Stimulated activated CD8-positive, alpha-beta memory T cell treated with anti-CD3 and anti-CD28 coated beads, Interleukin-4, amount 100 ng/mL, for 1 hour (primary cell): ENCODE measurements at places on chromosomes 4 and X.

- DNase-seq, result no peak
Measured at GRCh38 chr4:127138586-127138985, 494.2 kb upstream of the INTU start.

DNA sequence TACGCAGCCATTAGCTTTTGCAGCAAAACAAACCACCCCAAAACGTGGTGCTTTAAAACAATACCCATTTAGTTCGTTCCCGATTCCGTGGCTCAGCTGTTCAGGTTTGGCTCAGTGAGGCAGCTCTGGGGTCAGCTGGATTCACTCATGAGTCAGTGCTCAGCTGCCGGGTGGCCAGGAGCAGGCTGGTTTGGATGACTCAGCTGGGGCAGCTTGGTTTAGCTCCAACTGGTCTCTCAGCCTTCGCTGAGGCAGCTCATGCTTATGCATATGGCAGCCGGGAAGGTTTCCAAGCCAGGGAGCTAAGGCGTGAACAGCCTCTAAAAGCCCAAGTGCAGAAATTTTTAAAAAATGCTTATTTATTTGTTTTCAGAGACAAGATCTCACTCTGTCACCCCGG, 13.3 kb upstream of the CD99 start:
- DNase-seq, result no peak

GRCh38 chr4:53066155-53066554, 204.0 kb downstream of the RASL11B start:
- no peak for DNase-seq

DNA sequence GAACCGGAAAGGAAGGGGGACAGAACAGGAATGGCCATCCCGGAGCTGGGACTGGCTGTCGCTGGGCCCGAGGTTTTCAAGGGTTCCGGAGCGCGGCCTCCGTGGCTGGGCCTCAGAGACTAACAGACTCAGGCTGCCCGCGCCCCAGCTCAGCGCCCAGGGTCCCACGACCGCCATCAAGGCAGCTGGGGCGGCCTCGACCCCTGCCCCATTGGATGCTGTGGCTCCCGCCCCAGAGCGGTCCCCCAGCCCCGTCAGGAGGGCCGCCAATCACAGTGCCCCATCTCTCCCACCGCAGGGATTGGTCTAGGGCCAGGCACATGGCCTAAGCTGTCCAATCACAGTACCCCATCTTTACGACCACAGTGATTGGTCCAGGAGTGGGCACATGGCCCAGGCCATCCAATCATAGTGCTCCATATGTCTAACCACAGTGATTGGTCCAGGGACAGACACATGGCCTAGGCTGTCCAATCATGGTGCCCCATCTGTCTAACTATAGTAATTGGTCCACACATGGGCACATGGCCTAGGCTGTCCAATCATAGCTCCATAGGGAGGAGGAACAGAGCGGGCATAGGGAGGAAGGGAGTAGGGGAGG, 105.3 kb upstream of the NKX1-1 start:
- no peak for DNase-seq

DNA sequence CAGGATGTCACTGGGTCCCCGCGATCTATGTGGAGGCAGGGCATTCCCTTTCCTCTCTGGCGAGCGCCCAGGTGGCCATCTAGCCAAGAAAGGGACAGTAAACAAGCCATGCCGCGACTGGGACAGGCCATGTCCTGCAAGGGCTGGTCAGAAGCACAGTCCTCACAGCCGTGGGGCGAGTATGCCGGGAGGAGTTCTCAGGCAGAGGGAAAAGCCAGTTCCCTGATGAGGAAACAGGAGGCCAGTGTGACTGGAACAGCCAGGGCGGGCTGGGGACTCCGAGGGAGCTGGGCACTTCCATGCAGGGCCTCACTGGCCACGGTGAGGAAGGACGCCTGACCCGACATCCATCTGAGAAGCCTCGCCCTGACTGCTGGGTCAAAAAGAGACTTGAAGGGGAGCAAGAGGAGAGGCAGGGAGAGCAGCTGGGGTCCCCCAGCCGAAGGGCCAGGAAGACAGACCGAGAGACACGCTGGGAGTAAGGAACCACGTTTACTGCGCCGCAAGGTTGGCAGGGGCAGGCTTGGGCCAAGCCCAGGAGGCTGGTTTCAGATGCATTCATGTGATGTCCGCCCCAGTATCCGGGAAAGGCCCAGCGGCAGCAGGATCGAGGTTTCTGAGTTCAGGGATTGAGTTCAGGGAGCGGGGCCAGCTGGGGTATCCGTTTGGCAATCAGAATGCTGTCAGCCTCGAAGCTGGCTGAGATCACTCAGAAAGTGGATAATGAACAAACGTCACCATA, 15.0 kb downstream of the CFAP99 start:
- no peak for DNase-seq

DNA sequence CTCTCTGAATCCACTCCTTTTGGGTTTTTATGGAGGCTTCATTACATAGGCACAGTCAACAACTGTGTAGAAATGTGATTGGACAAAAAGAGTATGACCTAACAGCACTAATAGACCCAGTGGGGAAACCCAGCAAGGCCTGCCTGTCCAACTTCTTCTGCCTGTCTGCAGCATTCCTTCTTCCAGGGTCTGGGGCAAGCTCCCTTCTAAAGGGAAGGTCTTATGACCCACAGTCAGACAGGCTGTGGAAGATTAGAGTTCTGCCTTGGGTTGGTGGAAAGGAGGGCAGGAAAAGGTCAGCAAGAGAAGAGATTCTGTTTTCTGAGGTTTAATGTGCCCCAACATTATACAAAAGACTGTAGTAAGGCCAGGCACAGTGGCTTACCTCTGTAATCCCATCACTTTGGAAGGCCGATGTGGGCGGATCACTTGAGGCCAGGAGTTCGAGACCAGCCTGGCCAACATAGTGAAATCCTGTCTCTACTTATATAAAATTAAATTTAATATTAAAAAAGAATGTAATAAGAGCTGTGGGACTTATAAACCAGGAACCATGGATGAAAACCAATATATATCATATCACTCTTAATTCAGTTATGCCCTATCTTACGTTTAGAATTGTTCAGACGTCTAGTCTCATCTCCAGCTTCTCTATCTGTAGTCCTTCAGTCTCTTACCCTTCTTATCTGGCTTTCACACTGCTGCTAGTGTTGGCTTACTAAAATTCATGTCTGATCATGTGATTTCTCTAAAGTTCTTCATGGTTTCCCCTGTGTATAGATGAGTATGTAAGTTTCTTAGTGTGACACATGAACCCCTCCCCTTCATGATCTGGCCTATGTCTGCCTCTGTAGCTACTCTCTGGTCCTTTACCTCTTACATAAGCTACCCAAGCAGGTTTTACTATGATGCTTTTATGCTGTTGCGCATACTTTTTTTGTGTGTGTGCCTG, 6.2 kb downstream of the CLCN3 start:
- no peak for DNase-seq

- DNase-seq, result no peak
Measured at GRCh38 chr4:116913451-116913850, 171.9 kb downstream of the TRAM1L1 start.
